ENCODE measurements at places on chromosomes 1 and 21.

GRCh38 chr1:117096951-117097408, 24.6 kb downstream of the TRIM45 start:
- no peak overlapping the region for H3K4me3 ChIP-seq
- no peak overlapping the region for H3K27ac ChIP-seq
- H3K4me1 ChIP-seq: peaks cover 15% of the 10 kb centered on the region
- H3K36me3 ChIP-seq: peaks cover 67% of the 10 kb centered on the region
- H3K27me3 ChIP-seq: no peaks in the 10 kb centered on the region

DNA sequence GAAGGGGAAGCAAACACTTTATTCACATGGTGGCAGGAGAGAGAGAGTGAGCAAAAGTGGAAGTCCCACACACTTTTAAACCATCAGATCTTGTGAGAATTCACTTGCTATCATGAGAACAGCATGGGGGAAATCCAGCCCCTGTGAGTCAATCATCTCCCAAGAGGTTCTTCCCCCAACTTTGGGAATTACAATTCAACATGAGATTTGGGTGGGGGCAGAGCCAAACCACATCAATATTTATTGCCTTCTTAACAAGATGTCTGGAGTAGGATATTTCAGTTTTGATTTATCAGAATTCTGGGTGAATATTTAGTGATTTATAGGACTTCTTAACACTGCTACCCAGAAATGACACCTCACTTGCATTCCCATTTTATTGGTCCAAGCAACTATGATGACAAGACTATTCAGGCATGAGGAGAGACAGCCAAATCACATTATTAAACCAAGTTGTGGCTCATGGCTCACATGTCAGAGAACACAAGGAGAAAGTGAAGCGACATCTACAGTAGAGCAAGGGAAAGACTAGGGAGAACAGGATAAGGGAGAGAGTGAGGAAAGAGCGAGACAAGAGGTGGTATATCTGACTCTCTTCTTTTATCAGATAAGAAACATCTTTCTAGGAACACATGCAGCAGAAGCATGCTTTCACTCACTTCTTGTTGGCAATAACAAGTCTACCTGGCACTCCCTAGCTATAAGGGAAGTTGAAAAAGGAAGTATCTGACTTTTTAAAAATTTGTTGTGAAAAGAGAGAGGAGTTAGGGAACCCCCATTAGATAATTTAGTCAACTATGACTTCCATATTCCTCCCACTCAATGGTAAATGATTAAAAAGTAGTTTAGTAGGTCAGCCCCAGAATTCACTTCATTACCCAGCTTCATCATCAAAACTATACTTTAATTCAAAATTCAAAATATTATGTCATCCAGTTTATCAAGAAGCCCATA, 36.6 kb upstream of the PTPRC start:
- H3K27me3 ChIP-seq: no peaks in the 10 kb centered on the region
- H3K4me3 ChIP-seq: no peak overlapping the region
- peaks cover 80% of the 10 kb centered on the region for H3K4me1 ChIP-seq
- H3K27ac ChIP-seq: peak overlapping the region; percentile 29

GRCh38 chr1:118304722-118305359, 119.8 kb upstream of the SPAG17 start:
- DNase-seq: no peak
- no peaks in the 10 kb centered on the region for H3K36me3 ChIP-seq
- H3K4me1 ChIP-seq: no peaks in the 10 kb centered on the region

DNA sequence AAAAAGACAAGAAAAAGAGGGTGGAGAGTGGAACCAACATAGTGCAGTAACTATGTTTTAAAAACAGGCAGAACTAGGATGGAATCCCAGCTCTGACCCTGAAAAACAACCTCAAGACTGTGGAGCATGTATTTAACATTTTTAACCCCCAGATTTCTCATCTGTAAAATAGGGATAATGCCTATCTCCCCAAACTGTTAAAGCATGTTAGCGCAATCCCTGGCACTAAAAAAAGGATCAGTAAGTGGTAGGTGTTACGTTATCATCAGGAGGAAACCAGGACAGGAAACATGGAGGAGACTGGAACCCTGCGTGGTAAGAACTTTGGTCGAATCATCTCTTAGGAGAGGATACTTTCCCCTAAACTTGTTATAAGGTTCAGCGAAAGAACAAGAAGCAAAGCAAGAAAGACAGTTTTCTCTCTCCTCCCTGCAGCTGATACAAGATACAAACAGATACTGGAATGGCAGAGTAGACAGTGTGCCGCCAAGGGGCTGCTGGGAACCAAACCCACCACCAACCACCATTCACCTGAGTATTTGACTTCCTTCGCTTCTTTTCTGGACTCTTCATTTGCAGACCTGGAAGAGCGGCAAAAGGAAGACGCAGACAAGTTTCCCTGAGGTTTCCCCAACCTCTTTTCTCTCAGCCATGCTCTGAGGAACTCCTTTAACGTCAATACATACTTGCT, 991 bp downstream of the PYGO2 start:
- H3K4me1 ChIP-seq: peaks cover 60% of the 10 kb centered on the region
- peak overlapping the region; percentile 86 for H3K27ac ChIP-seq
- DNase-seq: no peak
- H3K27me3 ChIP-seq: no peaks in the 10 kb centered on the region
- peaks cover 41% of the 10 kb centered on the region for H3K36me3 ChIP-seq
- peak overlapping the region; percentile 96 for H3K4me3 ChIP-seq

DNA sequence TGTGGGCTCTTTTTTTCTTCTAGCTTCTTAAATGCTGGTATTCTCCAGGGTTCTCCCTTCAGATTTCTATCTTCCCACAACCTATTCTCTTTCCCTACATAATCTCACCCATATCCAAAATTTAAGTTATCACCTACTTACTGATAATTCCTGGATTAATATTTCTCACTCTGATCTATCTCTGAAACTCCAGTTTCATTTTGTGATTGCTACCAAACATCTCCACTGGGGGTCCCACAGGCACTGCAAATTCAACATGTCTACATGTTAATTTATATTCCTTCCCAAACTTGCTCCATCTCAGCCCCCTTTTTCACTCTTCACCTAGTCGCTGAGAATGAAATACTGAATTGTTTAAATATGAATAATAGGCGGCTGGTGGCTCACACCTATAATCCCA, 9.9 kb upstream of the C1orf141 start:
- peak; percentile 39 for DNase-seq
- H3K27me3 ChIP-seq: peaks cover 4% of the 10 kb centered on the region
- H3K36me3 ChIP-seq: no peaks in the 10 kb centered on the region
- H3K27ac ChIP-seq: no peak overlapping the region
- H3K4me1 ChIP-seq: peaks cover 49% of the 10 kb centered on the region

DNA sequence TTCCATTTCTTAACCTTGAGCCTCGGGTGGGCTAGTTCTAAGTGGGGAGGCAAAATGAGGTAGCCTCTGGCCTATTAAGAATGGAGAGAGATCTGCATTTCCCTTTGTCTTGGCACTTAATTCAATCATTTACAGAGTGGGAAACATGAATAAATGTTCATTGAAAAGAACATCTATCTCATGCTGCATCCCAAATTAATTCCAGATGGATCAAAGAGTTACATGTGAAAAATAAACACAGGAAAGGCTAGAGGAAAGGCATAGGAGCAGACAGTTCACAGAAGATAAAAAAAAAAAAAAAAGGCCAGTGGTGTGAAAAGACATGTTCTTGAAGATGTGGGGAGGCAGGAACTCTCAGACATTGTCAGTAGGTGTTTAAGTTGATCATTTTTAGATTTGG, 35.7 kb upstream of the EPS8L3 start:
- H3K4me3 ChIP-seq: no peak overlapping the region
- H3K4me1 ChIP-seq: peaks cover 86% of the 10 kb centered on the region
- H3K27ac ChIP-seq: no peak overlapping the region
- H3K36me3 ChIP-seq: peaks cover 4% of the 10 kb centered on the region
- no peaks in the 10 kb centered on the region for H3K27me3 ChIP-seq

- H3K27ac ChIP-seq: no peak overlapping the region
- H3K4me3 ChIP-seq: no peak overlapping the region
- no peak for DNase-seq
- peaks cover 40% of the 10 kb centered on the region for H3K36me3 ChIP-seq
These were observed 7.4 kb downstream of the HECTD3 start for GRCh38 chr1:45003741-45004140.

- H3K36me3 ChIP-seq: peaks cover 57% of the 10 kb centered on the region
- H3K4me3 ChIP-seq: no peak overlapping the region
- peaks cover 4% of the 10 kb centered on the region for H3K4me1 ChIP-seq
- H3K27me3 ChIP-seq: no peaks in the 10 kb centered on the region
- H3K27ac ChIP-seq: no peak overlapping the region
- no peak for DNase-seq
These were observed 42.1 kb downstream of the NCF2 start for GRCh38 chr1:183548116-183548515.

Data from activated naive CD4-positive, alpha-beta T cell treated with anti-CD3 and anti-CD28 coated beads, Interleukin-2, amount 10 ng/mL, durations not matched to agents 7 days and 5 days (primary cell).